ENCODE measurements at places on chromosomes 5 and 9. TPM values are rescaled to one million over a fixed set of nuclear protein-coding genes. Genes with fewer than 3 reads are reported as not detected.

DNA sequence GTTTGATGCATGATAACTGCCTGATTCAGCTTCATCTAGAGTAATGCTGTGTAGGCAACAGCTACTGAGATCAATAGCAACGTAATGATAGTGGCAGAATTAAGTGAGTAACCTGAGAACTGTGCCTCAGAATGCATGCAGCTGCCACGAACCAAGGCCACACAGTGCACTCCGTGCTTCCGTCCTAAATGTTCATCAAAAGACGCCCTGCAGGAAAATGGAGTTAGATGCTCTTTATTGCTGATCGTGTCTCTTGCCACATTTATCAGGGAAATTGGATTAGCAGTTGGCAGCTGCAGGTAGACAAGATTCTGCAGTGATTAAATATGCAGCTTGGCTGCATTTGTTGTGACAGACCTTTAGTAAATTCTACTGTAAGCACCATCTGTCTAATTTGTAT, 107.7 kb upstream of the TLX3 start:
- no peak for DNase-seq
- H3K4me3 ChIP-seq = no peak overlapping the region
- H3K27ac ChIP-seq = no peak overlapping the region
- H3K27me3 ChIP-seq = no peaks in the 10 kb centered on the region
- peaks cover 20% of the 10 kb centered on the region for H3K4me1 ChIP-seq

The ANKRD18A gene
- total RNA-seq = 12.9 TPM

- no peak for DNase-seq
- H3K27ac ChIP-seq = no peak overlapping the region
- no peaks in the 10 kb centered on the region for H3K27me3 ChIP-seq
- no peak overlapping the region for H3K4me3 ChIP-seq
- H3K4me1 ChIP-seq = peaks cover 19% of the 10 kb centered on the region
- H3K36me3 ChIP-seq = no peaks in the 10 kb centered on the region
These were observed 891.3 kb downstream of the TLE1 start for GRCh38 chr9:80797831-80798688.

The ADGRD2 gene
- total RNA-seq = 1.6 TPM

- H3K36me3 ChIP-seq = peaks cover 4% of the 10 kb centered on the region
- peaks cover 36% of the 10 kb centered on the region for H3K27me3 ChIP-seq
- no peak for DNase-seq
- peak overlapping the region; percentile 65 for H3K4me3 ChIP-seq
These were observed 15.7 kb downstream of the TMEM8B start for GRCh38 chr9:35844628-35845270.

The NSUN2 gene
- 74.9 TPM for total RNA-seq

DNA sequence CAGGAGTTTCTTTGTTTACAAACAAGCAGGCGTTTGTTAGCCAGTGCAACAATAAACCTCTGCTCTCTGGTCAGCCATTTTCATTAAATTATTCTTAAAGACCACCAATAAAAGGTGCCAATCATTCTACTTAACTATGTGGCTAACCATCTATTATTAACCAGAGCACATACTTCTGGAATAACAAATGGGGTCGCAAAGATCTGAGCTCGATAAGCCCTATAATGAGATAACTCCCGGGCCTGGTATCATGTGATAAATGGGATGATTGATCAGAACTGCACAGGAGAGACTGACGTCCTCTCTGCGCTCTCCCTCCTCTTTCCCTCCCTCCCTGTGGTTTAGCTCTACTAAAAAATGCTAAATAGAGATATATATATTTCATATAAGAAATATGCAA, 488.2 kb downstream of the NTRK2 start:
- DNase-seq = no peak
- H3K27me3 ChIP-seq = no peaks in the 10 kb centered on the region
- H3K4me1 ChIP-seq = peaks cover 14% of the 10 kb centered on the region
- no peaks in the 10 kb centered on the region for H3K36me3 ChIP-seq
- H3K4me3 ChIP-seq = no peak overlapping the region

The DNAH5 gene
- 0.35 TPM for total RNA-seq

DNA sequence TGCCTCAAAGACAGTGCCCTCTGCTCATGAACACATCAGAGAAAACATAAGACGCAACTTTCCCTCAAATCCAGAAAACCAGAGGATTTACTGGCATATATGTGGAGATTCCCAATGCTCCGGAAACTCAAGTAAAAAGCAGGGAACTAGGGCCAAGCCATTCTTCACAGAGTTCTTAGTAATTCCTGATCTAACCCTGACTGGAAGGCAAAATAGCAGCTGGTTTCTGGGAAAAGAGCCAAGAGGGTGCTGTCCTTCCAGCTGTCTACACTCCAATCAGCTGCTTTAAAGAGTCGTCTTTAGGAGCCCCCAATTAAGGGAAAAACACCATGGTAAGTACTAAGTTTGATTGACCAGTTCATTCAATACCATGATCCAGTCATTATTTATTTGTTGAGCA, 49.6 kb downstream of the GNA14 start:
- H3K27me3 ChIP-seq = no peaks in the 10 kb centered on the region

DNA sequence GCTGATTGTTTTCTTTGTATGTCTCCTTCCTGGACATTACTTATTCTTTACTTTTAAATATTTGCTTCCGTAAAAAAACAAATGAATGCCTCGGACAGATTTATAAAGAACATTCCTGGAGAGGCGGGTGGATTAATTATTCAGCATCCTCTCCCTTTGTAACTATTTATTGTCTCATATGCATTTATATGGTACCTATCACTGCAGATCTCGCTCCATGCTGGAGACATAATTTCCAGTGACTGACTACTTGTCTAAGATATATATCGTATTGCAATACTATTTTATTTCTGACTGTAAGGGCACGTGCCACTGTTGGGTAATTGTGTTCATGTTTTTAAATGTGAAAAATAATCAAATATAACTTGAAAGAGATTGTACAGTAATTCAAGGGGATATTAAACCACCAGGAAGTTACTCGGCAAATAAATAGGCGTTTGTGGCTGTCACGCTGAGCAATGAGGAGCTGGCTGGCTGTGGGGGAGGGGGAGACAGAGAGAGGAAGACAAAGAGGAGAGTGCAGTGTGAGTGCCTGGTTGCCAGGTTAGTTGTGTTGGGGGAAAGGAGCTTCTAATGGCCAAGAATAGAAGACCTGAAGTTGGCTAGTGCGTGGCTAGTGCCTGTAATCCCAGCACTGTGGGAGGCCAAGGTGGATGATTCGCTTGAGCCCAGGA, 131.8 kb upstream of the GABRP start:
- peaks cover 31% of the 10 kb centered on the region for H3K4me1 ChIP-seq
- no peak overlapping the region for H3K4me3 ChIP-seq
- H3K36me3 ChIP-seq = peaks cover 5% of the 10 kb centered on the region
- H3K27me3 ChIP-seq = no peaks in the 10 kb centered on the region

DNA sequence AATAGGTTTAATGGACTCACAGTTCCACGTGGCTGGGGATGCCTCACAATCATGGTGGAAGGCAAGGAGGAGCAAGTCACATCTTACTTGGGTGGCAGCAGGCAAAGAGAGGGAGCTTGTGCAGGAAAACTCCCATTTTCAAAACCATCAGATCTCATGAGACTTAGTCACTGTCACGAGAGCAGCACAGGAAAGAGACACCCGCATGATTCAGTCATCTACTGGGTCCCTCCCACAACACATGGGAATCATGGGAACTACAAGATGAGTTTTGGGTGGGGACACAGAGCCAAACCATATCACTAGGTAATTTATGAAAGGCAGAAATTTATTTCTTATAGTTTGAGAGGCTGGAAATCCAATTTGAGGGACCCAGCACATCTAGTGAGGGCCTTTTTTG, 40.0 kb downstream of the MTREX start:
- peaks cover 75% of the 10 kb centered on the region for H3K36me3 ChIP-seq
- no peaks in the 10 kb centered on the region for H3K27me3 ChIP-seq
- no peak for DNase-seq
- no peaks in the 10 kb centered on the region for H3K4me1 ChIP-seq
- no peak overlapping the region for H3K4me3 ChIP-seq
- peak overlapping the region; percentile 68 for H3K27ac ChIP-seq

The RHOBTB3 gene
- total RNA-seq = 9.9 TPM

GRCh38 chr9:82600536-82601292, 462.2 kb downstream of the RASEF start:
- H3K27me3 ChIP-seq = no peaks in the 10 kb centered on the region
- H3K4me3 ChIP-seq = no peak overlapping the region
- H3K27ac ChIP-seq = no peak overlapping the region
- H3K36me3 ChIP-seq = no peaks in the 10 kb centered on the region
- DNase-seq = no peak

- no peak overlapping the region for H3K27ac ChIP-seq
- peaks cover 47% of the 10 kb centered on the region for H3K4me1 ChIP-seq
- 0 out of 2 replicates have a peak, but pooled peaks cover 2% of the 10 kb centered on the region for H3K36me3 ChIP-seq
- H3K4me3 ChIP-seq = no peak overlapping the region
These were observed 220.4 kb upstream of the CD180 start for GRCh38 chr5:67416986-67417385.

The HSD17B4 gene
- 407 TPM for total RNA-seq

GRCh38 chr9:119509291-119509905, 140.2 kb upstream of the BRINP1 start:
- H3K27me3 ChIP-seq = no peaks in the 10 kb centered on the region
- DNase-seq = no peak
- H3K4me3 ChIP-seq = no peak overlapping the region
- no peaks in the 10 kb centered on the region for H3K36me3 ChIP-seq

The PITX1 gene
- 0.07 TPM for total RNA-seq

The TSSK1B gene
- not detected for total RNA-seq

DNA sequence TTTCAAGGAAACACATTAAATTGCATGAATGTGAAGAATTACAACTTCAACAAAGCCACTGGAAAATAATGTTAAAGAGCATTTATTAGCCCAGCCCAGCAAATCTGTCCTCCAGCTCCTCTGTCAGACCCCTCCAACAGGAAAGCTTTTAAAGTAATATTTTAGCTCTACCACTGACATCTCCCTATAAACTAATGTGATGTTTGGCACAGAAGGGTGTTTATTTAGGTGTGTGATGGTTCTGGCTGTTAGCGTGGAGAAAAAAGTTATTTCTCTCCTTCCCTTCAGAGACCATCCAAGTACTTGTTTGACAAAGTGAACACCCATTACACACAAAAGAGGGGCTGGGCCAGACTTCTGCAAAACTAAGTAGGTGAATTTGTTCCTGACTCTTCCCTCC, 111.9 kb upstream of the TARS1 start:
- H3K4me1 ChIP-seq = peaks cover 5% of the 10 kb centered on the region
- no peak overlapping the region for H3K4me3 ChIP-seq
- no peaks in the 10 kb centered on the region for H3K27me3 ChIP-seq
- DNase-seq = no peak
- H3K36me3 ChIP-seq = no peaks in the 10 kb centered on the region

DNA sequence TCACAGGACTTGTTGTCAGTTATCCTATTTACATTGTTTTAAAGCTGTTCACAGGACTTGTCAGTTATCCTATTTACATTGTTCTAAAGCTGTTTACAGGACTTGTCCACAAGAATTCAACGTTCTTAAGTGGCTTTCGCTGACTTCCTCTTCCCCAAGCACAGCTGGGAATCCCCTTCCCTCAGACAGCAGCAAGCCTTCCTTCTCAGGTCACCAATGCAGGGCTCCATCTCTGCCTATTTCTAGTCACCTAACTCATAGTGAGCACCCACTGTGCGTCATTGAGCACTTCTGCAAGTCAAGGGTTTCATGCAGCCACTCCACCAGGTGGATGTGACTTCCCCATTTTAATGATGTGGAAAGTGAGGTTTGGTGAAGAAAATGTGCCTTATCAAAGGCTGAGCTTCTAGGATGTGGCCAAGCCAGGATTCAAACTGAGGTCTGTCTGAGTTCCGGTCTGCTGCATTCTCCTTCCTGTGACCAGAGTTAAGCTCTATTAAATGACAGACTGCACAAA, 109.8 kb upstream of the ZNF462 start:
- DNase-seq = no peak
- H3K4me3 ChIP-seq = no peak overlapping the region
- no peak overlapping the region for H3K27ac ChIP-seq
- peaks cover 35% of the 10 kb centered on the region for H3K4me1 ChIP-seq
- H3K36me3 ChIP-seq = no peaks in the 10 kb centered on the region

DNA sequence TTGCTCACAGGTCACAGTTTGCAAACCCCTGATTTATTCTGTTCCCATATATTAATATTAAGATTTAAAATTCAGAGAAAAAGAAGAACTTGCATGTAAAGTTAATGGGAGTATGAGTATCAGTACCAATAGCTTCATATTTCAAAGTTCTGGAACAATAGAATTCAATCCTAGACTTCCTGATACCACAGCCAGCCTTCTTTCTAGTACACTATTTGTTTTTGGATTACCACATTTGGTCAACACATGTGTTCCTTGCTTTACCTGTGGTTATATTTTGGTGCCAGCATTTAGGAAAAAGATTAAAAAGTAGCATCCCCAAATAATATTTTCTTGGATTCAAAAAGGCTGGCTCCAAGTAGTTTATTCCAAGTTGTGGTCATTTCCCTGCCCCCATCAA, 49.5 kb downstream of the SPINK5 start:
- H3K4me1 ChIP-seq = no peaks in the 10 kb centered on the region
- DNase-seq = no peak
- H3K27me3 ChIP-seq = no peaks in the 10 kb centered on the region
- peaks cover 17% of the 10 kb centered on the region for H3K36me3 ChIP-seq
- H3K27ac ChIP-seq = no peak overlapping the region

- no peaks in the 10 kb centered on the region for H3K27me3 ChIP-seq
- no peak for DNase-seq
- H3K4me3 ChIP-seq = no peak overlapping the region
- peaks cover 28% of the 10 kb centered on the region for H3K4me1 ChIP-seq
- no peaks in the 10 kb centered on the region for H3K36me3 ChIP-seq
These were observed 1.1 kb downstream of the CTXN3 start for GRCh38 chr5:127650022-127650421.

- no peak overlapping the region for H3K4me3 ChIP-seq
- H3K27ac ChIP-seq = no peak overlapping the region
- no peak for DNase-seq
- H3K36me3 ChIP-seq = no peaks in the 10 kb centered on the region
These were observed 78.1 kb downstream of the NDUFAF2 start for GRCh38 chr5:61023131-61023530.

GRCh38 chr9:97985058-97985861, 2.1 kb downstream of the ANP32B start:
- H3K4me3 ChIP-seq = peak overlapping the region; percentile 63
- peak; percentile 31 for DNase-seq
- H3K27ac ChIP-seq = no peak overlapping the region
- H3K4me1 ChIP-seq = peaks cover 38% of the 10 kb centered on the region

The TRIP13 gene
- 33.7 TPM for total RNA-seq

The SOHLH1 gene
- not detected for total RNA-seq

The ANXA1 gene
- 1.7 TPM for total RNA-seq

The NMUR2 gene
- 0.16 TPM for total RNA-seq

DNA sequence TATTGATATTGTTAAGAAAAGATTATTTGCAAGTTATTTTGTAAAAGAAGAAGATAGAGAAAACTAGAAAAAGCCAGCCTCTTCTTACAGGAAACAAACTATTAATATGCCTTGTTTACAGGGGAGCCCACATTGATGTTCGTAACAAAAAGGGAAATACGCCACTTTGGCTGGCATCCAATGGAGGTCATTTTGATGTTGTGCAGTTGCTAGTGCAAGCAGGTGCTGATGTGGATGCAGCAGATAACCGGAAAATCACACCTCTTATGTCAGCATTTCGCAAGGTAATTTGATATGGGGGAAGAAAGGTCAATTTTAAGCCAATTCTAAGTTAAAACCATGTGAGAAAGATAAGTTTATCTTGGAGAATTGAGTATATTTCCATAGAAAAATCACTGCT, 37.6 kb upstream of the EIF4EBP3 start:
- H3K4me3 ChIP-seq = no peak overlapping the region
- H3K27me3 ChIP-seq = no peaks in the 10 kb centered on the region

The PAEP gene
- not detected for total RNA-seq

All from WTC11 (cell line).